Activated T-cell treated with anti-CD3 and anti-CD28 coated beads, Interleukin-2, amount 50 U/mL, for 72 hours (primary cell): ENCODE measurements at places on chromosomes 5 and 9. TPM values are rescaled to one million over a fixed set of nuclear protein-coding genes. Genes with fewer than 3 reads are reported as not detected.

GRCh38 chr5:1193591-1193985 lies 7.8 kb upstream of the SLC6A19 start:
- no peak for DNase-seq

DNA sequence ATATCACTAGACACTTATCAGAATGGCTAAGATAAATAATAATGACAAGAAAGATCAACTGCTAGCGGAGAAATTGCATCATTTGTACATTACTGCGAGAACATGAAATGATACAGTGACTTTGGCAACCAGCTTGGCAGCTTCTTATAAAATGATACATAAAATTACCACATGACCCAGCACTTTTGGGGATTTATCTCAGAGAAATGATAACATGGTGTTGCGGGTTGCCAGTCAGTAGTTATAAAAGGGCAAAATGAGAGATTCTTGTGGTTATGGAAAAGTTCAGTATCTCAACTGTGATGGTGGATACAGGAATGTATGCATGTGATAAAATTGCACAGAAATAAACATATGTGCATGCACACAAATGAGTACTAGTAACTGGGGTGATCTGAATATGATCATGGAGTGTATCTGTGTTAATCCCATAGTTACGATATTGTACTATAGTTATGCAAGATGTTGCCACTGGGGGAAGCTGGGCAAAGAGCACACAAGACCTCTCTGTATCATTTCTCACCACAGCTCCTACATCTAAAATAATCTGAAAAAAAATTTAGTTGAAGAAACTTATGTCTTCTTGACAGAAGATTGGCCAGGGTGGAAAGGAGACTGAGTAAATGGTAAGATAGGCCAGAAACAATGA lies 128.9 kb downstream of the NXNL2 start:
- no peak for DNase-seq

- DNase-seq: no peak
Observed at GRCh38 chr5:112196584-112196983, 222.5 kb downstream of the EPB41L4A start.

DNA sequence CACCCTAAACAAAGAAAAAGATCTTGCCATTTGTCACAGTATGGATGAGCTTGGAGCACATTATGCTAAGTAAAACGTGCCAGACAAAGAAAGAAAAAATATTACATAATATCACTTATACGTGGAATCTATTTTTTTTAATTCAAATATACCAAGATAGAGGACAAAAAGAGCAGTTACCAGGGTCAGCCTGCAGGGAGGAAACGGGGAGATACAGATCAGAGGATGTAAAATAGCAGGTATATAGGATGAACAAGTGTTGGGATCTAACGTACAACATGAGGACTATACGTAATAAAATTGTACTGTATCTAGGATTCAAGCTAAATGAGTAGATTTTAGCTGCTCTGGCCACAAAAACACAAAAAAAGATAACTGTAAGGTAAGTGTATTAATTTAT lies 247.5 kb downstream of the TMEM161B start:
- no peak for DNase-seq

DNA sequence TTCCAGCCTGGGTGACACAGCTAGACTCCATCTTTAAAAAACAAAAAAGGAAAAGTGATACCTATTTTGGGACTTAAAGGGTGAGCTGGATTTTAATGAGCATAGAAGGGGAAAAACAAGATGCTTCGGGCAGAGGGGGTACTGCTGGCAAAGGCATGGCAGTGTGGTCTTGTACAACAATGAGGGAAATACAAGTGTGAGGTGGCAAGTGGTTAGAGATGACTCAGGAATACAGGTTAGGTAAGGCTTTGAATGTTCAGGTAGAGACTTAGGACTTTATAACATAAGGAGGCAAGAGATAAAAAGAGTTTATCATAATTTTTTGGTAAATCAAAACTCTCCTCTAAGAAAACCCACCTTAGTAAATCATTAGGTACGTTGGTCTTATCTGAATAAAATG lies 132.9 kb downstream of the FBN2 start:
- no peak for DNase-seq

DNA sequence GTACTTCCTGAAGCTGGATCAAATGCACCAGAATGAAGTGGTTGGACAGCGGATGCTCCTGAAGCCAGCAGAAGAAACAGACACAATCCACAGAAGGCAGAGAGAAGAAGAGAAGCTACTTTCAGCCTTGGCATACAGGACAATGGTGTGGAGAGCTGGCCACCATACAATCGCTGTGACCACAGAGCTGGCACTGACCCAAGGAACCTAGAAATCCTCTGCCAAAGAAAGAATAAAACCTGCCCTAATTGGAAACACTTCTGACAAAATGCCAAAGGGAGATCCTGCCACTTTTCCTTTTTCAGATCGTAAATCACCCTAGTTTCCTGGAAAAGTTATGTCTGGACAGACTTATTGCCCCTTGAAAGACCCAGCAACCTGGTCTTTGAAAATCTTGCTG lies 77.8 kb downstream of the BAAT start:
- no peak for DNase-seq

Gene PTGES
- 0.74 TPM for total RNA-seq

Gene CATSPER3
- total RNA-seq: 0.79 TPM

Gene TOR1A
- 49.3 TPM for total RNA-seq

Gene ZNF454
- total RNA-seq: not detected

Gene UNC13B
- total RNA-seq: 0.91 TPM
